ENCODE measurements at places on chromosomes 5 and 9.

- DNase-seq: no peak
Measured at GRCh38 chr9:135819905-135820304, 87.4 kb downstream of the CAMSAP1 start.

GRCh38 chr9:38318759-38319495 lies 73.6 kb upstream of the ALDH1B1 start:
- DNase-seq: no peak

GRCh38 chr5:124878583-124879342 lies 132.3 kb upstream of the ZNF608 start:
- no peak for DNase-seq

DNA sequence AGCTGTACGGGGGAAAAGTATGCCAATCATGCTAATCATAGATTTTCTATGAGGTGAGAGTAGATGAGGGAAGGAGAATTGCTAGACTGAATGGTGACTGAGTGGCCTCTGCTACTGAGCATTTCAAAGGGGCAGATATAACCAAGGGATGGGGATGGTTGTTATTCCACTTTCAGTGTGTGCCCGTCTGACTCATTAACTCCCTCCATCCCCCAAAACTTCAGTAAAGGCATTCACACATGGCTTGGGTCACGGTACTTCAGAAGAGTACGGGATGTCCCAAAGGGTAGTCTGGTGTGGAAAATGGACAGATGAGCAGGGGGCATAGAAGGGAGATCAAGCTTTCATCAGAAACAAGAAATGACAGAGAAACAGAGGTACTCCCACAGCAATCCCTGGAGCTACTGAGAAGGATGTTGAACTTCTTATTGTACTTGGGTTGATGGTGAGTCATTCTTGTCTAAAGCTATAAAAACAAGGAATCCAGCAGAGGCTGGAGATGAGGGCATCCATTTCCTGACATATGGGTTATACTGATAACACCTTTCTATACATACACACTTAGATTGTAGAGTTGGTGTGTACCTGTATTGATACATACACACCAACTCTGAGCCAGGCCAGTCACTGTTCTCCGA lies 8.9 kb upstream of the TLE4 start:
- DNase-seq: no peak
